Psoas muscle (tissue), 8 donors: ENCODE measurements at places on chromosomes 2 and 18.

GRCh38 chr18:44536619-44537018, 144.1 kb upstream of the SETBP1 start:
- DNase-seq = no peak

GRCh38 chr18:14928396-14928795, 180.4 kb downstream of the ANKRD30B start:
- no peak for DNase-seq

GRCh38 chr18:57110290-57110689, 36.6 kb upstream of the BOD1L2 start:
- DNase-seq = no peak

DNA sequence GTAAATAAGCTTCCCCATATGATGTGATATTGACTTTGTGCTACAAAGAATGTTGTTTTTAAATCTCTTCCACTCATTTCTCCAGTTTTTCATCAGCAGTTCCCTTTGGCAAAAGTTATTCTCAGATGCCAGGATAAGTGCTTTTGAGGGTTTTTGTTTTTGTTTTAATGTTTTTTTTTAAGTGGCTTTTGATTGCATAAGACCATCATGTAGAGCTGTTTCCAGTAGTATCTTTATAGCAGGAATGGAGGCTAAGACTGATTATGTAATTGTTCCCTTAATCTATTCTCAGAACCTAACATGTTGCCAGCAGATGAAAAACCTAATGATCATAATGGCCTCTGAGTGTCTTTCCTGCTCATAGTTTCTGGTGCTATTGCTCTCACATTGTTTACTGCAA, 77.9 kb downstream of the CABLES1 start:
- DNase-seq = no peak

DNA sequence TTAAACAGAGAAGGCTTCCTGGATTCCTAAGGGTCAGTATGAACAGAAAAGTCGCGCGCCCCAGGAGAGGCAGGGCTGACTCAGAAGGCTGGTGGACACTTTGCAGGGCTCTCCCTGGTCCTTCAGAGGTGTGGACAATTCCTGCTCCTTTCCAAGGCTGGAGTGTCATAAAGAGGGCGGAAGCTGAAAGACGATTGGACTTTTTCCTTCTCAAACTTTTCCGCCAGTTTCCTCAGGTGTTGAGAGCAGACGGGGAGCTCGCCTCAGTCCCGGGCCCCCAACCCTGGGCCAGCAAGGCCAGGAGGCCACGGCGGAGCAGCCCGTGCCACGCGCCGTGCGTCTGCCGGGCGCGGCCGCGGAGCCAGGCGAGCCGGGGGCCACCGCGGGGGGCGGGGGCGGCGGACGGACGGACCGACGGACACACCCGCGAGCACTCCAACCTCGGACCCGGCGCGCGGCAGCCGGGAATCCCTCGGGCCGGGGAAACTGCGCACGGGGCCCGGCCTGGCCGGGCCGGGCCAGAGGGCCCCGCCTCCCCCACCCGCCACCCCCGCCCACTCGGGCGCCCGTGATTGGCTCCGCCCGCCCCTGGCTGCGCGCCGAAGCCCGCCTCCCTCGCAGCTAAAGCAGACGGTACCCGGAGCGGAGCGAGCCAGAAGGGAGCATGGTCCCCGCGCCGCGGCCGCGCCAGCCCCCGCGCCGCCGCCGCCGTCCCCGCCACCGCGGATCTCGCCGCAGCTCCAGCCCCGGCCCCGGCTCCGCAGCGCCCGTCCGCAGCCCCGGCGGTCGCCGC, at the start of gene KLHL29:
KLHL29 (plus strand) TSS at position 629 of the 793 bp plus-strand sequence. CDS start 177,018 bp downstream, outside the sequence.
- peak; percentile 90 for DNase-seq

DNA sequence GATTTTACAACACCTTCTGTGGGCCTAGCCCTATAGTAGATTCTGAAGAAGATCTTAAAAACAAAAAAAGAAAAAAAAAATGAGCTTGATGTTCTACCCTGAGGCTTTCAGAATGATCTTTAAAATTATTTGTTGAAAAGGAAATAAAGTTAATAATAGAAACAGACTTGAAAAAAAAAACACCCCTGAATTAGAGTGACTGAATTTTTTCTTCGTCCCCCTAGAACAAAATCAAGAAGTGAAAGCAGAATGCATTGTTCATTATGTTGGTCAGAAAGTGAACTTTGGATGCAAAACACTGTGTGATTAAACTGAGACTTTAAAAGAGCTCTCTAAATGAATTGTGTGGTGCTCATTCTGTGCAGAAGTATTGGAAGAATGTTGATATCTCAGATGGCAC, 1384.4 kb upstream of the PIK3C3 start:
- no peak for DNase-seq

DNA sequence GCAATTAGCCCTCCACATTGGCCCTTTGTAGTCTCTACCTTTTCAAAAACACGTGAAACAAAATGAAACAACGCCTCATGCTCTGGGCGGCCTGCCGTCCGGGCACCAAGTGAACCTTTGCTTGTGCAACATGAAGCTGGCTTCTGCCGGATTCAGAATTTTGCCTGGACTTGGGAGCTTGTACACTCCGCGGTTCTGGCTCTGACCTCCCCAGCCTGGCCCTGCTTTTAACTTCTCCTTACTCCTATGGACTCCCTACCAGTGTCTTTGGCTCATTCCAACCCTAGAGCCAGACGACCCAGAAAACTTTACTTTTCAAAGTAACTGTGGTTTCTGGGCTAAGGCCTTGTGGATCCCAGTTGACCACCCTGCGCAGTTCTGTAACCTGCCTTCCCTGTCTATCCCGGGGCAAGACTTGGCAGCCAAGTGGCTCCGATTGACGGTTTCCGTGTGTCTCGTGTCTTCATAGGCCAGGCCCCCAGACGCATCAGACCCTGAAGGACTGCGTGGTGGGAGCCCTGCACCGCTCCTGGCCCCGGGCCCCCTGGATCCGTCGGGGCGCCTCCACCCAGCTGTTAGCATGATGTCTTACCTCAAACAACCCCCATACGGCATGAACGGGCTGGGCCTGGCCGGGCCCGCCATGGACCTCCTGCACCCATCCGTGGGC, 1.9 kb downstream of the OTX1 start:
- peak; percentile 10 for DNase-seq
